Mesothelial cell of epicardium (in vitro differentiated cells): ENCODE measurements at places on chromosomes 3 and 15.

DNA sequence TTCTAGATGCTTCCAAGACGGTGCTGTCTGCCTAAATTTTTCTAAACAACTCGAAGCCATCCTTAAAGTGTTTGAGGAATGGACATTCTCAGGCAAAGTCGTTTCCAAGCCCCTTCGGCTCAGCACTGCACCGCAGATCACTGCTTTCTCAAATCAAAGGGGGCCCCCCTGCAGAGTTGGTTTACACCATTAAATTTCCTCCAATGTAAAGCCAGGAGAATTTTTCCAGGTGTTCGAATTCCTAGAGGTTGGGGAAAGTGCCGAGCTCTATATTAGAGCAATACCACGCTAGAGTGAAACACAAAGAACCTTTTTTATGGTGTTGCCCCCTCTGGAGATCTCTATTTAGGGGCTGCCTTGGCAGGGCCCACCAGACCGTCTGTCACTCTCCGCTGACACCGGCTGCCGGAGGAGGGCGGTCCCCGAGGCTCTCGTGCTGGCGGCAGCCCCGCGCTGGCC lies 277.9 kb upstream of the NR2F2 start:
- DNase-seq, result no peak

GRCh38 chr3:192445770-192446644 lies 281.3 kb downstream of the FGF12 start:
- no peak for DNase-seq

DNA sequence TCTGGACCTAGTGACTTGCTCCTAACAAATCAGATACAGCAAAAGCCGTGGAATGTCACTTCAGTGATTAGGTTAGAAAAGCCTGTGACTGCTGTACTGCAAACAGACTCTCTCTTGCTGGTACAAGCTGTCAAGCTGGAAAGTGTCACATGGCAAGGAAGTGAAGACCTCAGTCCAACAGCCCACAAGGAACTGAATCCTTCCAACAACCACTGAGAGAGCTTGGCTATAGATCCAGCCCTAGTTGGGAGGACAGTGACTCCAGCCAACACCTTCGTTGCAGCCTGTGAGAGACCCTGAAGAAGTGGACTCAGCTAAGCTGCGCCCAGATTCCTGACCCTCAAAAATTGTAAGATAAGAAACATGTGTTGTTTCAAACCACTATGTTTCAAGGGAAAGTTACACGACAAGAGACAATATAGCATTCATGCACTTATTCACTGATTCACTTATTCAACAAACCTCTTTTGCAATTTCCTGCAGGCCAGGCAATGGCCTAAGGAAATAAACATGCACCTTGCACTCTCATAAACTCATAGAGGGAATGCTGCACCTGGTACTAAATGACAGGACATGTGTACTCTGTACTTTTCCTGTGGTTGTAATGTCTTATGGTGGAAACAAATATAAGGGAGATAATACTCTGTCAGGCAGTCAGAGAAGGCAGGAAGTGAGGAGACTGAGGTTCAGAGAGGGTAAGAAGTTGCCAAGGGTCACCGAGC lies 142.9 kb downstream of the CADPS start:
- DNase-seq, result no peak

DNA sequence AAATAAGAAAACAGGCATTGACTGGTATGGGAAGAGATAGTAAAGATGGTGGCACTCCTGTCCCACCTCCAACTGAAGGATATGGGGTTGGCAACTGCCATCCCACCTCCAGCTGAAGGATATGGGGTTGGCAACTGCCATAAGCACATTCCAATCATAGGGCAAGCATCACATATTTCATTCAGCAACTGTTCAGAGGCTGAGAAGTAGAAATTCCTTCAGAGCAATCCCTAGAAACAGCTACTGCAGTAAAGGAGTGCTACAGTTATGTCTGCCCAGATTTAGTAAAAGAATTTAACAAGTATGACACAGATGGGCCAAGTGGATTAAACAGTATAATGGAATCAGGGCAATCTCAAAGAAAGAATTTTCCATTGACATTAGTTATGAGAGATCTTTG lies 156.8 kb downstream of the IMPG2 start:
- no peak for DNase-seq

GRCh38 chr15:64930019-64930652 lies 18.4 kb downstream of the ANKDD1A start:
- no peak for DNase-seq

DNA sequence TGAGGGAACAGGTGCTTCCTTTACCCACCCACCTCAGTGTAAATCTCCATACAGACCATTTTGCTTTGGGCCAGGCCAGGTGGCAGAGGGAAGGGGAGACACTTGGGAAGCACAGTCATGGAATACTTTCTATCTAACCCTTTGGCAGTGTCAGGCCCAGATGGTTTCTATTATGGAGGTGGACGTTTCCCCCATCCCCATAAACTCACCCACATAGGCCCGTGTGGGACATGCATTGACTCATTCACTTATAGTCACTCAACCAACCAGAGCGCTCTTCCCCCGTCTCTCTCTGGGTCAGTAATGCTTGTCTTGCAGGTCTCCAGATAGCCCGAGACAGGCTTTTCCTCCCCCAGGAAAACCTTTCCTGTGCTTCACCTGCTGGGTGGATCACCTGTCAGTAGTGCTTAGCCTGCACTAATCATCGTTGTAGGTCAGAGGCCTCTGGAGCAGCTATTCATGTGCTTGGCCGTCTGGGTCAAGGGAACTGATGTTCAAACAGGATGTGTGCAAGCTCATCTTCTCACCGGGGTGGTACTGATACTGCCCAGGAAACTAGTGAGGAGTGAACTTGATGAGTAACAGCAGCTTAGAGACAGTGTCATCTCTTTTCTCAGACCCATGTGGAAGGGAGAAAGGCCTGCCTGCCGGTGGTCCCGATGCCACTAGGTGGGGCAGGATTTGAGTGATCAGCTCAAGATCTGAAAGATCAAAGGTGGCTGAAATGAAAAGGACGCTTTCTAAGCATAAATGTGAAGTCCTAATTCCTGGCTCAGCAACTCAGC lies 67.1 kb downstream of the CEMIP start:
- no peak for DNase-seq

DNA sequence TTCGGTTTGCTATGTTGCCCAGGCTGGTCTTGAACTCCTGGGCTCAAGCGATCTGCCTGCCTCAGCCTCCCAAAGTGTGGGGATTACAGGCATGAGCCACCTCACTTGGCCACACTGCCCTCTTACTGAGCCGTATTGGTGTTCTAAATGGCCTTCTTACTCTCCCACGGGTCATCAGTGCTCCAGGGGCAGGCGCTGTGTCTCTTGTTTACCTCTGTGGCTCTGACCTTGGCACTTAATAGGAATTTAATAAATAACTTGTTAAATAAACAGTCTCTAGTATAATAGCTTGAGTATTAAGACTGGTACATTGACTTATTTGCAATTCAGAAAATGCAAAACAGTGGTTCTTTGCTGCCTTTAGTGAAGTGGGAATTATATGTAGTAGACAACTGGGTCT lies 13.7 kb downstream of the FLNB start:
- DNase-seq, result no peak

DNA sequence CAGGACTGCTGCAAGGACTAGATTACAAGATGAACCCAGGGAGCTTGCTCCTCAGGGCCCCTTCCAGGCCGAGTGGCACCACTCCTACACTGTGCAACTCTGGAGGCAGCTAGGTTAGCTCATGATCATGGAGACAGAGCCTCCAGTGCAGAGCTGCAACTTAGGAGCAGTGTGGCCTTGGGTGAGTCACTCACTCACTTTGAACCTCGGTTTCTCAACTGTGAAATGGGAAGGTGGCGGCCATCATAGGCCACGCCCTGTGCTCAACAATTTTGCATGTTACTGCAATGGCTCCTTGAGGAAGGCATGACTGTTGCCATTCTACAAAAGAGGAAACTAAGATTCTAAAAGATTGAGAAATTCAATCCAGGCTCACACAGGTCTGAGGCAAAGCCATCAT lies 11.2 kb upstream of the CXCR6 start:
- DNase-seq, result no peak

DNA sequence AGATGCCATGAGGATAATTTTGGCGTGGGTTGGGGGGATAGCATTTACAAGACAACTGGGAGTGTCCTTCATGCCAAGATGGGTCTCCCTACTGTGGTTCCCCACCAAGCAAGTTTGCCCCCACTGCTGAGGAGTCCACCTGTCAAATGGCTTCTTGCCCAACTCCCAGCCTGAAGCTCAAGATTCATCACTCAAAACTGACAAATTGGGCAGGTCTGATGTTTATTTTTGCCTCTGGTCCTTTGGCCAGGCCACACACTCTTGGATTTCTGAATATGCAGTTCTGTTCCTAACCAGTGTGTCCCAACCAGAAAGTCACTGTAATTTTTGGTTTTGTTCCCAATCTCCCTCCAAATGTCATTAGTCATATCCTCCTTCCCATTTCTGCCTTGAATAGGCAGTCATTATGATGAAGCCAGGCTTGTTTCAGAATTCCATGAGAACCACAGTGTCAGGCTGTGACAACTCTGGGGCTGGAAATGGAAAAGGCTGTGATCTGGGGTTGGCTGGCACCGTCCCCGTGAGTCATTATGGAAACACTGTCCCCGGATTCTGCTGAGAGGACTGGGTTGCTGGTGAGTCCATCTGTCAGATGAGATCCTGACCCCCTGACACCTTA lies 29.3 kb upstream of the MEF2A start:
- DNase-seq, result no peak

DNA sequence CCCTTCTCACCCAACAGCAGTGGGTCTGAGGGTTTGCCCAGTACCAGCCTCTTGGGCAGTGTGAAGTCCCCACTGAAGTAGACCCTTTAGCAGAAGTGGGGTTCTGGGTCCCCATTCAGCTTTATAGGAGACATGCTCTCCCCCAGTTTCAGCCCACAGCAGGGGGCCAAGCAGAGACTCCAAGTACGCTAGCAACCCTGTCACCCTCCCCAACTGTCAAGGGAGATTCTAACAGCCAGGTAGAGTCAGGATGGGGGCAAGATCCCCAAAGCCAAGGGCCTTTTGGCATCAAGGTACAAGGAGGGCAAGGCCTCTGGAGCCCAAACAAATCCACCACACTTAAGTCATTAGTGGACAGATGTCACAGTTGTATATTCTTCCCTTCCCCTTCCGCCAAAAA lies 1.8 kb downstream of the RBPMS2 start:
- no peak for DNase-seq

DNA sequence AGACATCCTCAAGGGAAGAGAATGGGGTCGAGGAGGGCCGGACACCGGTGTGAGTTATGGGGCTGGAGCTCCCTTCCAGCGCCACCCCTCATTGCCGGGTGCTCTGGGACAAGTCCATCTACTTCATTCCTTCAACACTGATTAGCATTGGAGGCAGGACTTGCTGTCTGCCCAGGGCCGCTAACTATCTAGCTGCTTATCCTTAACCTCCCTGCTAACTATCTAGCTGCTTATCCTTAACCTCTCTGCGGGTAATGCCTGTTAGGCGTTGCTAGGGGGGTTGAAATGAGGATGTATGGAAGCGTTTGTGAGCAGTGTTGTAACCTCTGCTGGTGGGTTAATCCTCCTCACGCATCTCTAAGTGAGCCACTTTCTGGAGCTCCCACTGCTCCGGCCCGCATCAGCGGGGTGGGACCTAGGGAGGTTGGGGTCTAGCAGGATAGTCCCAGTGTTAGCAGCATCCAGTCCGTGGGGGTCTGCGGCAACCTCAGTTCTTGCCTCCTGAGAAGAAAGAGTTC lies 10.9 kb upstream of the CHAC1 start:
- DNase-seq, result no peak

DNA sequence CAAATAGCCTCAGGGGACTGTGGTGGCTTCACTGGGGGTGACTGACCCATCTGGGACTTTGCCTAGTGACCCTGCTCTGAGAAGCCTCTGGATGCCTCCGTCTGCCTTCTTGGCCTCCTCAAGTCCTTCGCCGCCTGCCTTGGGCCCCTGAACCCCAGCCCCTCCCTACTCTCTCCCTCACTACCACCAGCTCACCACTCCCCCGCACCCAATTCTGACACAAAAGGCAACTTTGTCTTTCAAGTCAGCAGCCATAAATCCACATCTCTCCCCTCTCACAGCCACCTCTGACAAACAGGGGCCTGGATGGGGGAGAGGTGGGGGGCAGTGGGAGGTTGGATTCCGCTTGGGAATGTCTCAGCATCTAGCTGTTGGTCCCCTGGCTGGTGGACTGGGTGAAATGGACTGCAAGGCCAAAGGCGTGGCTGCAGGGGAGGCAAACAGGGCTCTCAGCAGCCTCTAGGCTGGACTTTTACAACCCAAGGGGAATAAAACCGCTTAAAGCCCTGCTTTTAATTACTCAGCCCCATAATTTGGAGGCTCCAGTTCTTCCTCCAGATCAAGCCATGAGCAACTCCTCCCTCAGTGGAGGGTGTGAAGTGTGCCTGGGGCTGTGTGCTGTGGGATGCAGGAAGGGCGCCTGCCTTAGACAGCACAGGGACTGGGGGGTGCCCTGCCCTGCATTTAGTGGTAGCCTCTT lies 33.4 kb downstream of the IGDCC3 start:
- no peak for DNase-seq

DNA sequence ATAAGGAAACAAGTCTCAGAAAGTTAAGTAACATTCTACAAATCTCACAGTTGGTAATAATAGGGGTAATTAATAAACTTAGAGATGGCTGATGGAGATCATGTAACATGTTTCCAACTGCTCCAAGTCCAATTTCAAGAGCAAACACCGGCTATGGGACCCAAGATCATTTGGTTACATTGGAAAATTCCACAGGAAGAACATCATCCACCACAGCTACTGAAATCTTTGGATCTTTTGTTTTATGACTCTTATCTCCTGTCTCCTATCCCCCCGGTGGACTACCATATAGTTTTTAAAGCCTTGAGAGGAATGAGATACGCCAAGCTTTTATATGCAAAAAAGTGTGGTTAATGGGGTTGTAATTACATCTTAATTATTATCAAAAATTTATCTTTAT lies 216.1 kb downstream of the WNT5A start:
- no peak for DNase-seq

GRCh38 chr3:116515973-116516372 lies 70.7 kb upstream of the LSAMP start:
- no peak for DNase-seq

DNA sequence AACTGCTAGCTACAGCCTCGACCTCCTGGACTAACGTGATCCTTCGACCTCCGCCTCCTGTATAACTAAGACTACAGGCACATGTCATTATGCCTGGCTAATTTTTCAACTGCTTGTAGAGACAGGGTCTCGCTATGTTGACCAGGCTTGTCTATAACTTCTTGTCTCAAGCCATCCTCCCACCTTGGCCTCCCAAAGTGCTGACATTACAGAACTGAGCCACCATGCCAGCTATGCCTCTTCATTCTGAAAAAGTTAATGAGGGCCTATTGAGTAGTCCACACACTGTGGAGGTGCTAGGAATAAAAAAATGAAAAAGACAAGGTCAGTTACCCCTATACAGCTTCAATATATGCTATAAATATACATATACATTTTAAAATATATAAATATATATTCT lies 18.3 kb upstream of the EPHA6 start:
- DNase-seq, result no peak

- no peak for DNase-seq
These were observed 19.1 kb downstream of the IREB2 start for GRCh38 chr15:78457101-78457500.

DNA sequence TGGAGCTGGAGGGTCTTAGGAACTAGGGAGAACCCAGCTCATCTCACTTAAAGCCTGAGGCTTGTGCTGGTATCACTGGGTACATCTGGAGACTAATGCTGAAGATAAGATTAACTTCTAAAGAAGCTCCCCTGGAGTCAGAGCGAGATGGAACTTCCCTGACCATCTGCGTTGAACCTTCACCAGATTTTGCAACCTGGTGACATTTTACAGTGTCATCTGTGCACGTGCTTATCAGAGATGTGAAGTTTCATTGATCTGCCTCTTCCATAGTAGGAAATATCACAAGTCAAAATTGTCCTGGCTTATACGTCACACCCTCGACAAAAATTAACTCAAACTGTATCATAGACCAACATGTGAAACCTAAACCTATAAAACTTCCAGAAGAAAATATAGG lies 395.5 kb downstream of the SHQ1 start:
- no peak for DNase-seq
